ENCODE measurements at places on chromosomes 4 and X.
A peak's percentile ranks its signal among the peaks of the same experiment; 100 is the strongest.

DNA sequence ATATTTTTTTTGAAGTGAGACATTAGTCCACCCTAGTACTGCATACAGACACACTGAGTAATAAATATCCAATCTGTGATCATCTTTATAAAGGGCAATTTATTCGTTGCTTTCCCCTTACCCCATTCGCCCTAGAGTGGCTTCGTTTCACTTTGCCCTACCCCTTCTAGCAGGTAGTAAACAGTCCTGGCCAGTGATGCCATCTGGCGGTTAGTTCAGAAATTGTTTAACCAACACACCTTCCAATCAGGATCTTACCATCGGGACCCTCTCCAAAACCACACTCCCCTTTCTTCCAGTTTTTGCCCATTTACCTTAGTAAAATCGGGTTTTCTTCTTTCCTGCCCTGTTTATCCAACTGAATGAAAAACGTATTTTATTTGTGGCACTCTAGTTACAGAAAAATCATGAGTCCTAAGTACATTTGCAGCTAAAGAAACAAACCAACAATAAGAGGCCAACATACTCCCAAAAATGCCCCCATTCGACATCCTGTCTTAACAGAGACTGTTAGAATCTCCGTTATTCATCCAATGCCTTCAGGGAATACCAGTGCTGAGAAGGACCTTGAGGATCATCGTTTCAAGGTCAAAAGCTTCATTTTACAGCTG, 2.2 kb downstream of the PPA2 start:
- DNase-seq: peak; percentile 82

DNA sequence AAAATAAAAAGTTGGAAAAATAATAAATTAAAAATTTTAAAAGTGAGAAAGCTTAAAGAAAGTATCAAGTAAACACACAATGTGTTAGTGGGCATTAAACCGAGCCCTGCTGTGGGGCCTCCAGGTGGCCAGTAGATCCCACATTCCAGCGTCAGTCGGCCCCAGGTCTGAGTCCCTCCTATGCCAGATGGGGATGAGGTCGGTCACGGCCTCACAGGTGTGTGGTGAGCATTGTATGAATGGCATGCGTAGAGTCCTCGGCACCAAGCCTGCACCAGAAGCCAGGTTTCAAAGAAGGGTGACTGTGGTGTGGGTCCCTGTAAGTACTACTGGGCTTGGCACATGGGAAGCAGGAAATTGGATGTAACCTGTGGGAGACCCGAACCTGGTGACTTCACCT, 75.6 kb upstream of the MSX1 start:
- DNase-seq: no peak

DNA sequence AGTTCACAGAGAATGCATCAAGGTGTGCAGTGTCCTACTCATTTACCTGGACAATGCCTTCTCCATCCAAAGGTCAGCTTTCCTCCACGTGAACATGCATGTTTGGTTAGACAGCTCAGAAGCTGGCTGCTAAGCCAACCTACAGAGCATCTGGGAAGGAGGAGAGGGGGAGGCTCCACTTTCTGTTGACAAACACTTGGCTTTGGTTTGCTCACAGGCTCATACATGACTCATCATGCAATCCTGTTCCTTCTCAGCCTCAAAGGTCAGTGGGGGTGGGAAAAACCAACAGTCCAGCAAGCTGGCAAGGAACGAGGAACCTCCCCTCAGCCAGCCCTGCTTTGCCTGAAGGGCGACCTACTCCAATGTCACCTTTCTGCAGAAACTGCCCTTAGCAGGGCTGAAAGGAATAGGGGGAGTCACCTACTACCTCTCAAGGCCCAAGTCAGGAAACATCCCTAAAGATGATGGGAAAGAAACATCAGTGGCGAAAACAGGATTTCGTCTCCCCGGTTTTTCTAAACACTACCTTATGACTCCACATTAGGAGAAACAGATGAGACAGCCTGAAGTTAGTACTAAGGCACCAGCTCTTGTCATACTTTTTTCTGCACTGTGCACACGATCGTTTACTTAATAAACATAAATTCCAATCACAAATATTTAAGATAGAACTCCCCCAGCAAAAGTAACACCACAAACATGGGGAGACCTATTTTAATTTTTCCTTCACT, 37.9 kb downstream of the RELL1 start:
- DNase-seq: peak; percentile 97

GRCh38 chr4:145847764-145848163, 90.9 kb downstream of the ZNF827 start:
- DNase-seq: no peak

DNA sequence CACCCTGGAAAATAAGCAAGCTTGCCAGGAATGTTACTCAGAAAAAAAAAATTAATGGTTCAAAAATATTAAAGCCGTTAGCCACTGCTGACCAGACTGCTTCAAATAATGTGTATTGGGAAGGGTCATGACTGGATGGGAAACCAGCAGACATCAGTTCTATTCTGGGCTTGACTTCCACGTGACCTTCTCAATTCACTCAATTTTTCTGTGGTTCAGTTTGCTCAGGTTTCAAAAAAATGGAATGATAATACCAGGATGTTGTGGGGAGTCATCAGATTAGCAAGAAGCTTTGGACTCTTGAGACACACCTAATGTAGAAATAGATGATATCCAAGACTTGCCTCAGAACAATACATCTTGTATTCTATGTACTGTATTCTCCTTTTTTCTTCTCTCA, 541.9 kb upstream of the BOD1L1 start:
- DNase-seq: no peak

- no peak for DNase-seq
Measured at GRCh38 chrX:142076633-142077032, 128.5 kb downstream of the MAGEC2 start.

DNA sequence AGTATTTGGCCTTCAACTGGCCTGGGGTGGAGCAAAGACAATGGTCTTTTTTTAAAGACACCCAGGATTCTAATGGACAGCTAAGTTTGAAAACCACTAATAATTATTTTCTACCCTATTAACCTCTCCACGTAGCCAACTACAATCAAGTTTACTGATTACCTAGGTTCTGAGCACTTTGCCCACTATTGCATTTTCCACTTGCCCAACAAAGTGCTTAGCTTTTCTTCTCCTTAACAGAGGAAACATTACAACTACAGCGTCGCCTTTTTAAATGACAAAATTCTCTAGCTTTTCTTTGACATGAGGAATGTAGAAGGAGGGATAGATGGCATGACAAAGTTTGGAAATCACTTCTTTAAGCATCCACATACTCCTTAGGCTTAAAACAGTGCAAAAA, 2.0 kb downstream of the CHIC2 start:
- no peak for DNase-seq

DNA sequence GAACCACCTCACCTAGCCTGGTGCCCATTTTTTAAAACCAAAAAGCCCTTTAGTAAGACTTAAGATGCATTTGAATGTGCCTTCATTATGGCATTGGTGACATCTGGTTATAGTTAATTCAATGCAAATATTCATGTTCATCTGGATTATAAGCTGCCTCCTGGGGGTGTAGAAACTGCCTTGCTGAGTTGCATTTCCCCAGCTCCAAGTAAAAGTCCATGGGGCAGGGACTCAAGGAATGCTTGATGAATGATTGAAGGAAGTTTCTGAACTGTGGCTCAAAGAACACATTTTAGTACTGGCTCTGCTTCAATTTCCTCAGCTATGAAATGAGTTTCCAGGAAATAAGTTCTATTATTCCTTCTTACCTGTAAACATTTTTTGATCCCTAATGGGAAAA, 18.5 kb upstream of the RBM47 start:
- DNase-seq: no peak

- DNase-seq: peak; percentile 56
Measured at GRCh38 chr4:109701566-109702410, 1.5 kb downstream of the CASP6 start.

- no peak for DNase-seq
Measured at GRCh38 chr4:2069161-2069971, 10.2 kb downstream of the NAT8L start.

GRCh38 chrX:38105216-38105725, 98.9 kb downstream of the SYTL5 start:
- no peak for DNase-seq

All from islet precursor cell (in vitro differentiated cells).